ENCODE measurements at places on chromosomes 12 and 14. TPM values are rescaled to one million over a fixed set of nuclear protein-coding genes. Genes with fewer than 3 reads are reported as not detected.

Gene WASHC3
- 28.5 TPM for polyA plus RNA-seq

- no peaks in the 10 kb centered on the region for H3K27me3 ChIP-seq
Observed at GRCh38 chr12:124013073-124013472, 40.1 kb downstream of the ZNF664 start.

DNA sequence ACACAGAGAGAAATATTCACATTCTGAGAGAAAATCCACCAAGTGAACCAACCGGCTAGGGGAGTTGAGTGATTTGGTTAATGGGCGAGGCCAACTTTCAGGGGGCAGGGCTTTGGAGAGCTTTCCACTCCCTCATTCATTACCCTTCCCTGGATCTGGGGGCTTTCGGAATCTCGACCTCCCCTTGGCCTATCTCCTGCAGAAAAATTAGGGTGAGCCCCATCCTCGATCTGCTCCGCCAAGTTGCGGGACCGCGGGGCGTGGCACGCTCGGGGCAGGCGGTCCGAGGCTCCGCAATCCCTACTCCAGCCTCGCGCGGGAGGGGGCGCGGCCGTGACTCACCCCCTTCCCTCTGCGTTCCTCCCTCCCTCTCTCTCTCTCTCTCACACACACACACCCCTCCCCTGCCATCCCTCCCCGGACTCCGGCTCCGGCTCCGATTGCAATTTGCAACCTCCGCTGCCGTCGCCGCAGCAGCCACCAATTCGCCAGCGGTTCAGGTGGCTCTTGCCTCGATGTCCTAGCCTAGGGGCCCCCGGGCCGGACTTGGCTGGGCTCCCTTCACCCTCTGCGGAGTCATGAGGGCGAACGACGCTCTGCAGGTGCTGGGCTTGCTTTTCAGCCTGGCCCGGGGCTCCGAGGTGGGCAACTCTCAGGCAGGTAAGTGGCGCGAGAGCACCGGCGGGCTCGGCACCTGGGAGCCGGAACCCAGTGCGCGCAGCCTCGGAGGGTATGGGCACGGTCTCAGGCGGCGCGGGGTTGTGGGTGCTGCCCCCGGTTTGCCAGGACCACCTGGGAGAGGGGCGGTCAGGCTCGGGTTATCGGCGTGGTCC is at the start of gene ERBB3:
Gene ERBB3 (plus strand): TSS at position 443 of the 833 bp plus-strand sequence. CDS start 136 bp downstream, at position 579.
- H3K4me1 ChIP-seq: peaks cover 6% of the 10 kb centered on the region
- H3K27me3 ChIP-seq: no peaks in the 10 kb centered on the region
- H3K4me3 ChIP-seq: peak within 1 kb of the TSS; percentile 53
- peak within 1 kb of the TSS; percentile 55 for H3K27ac ChIP-seq

DNA sequence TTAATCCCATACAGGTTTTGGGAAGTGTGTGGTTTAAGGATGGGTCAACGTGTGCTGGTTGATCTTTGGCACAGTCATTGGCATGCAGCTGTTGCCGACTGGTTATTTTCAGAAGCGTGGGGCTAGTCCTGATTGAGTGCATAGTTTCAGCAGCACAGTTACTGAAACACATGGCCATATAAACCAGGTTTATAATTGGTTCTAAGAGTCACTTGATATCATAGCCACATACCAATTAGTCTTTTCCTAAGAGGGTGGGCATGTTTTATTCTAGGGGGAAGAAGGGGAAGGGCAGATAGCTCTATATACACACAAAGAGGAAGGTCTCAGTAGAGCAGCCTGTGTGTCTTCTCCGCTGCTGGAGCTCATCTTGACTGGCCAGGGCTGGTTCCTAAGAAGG is 11.0 kb upstream of the RPS6KL1 start:
- DNase-seq: no peak
- no peak overlapping the region for H3K4me3 ChIP-seq
- H3K4me1 ChIP-seq: no peaks in the 10 kb centered on the region
- H3K36me3 ChIP-seq: no peaks in the 10 kb centered on the region
- H3K27ac ChIP-seq: no peak overlapping the region

GRCh38 chr14:103562429-103563225 is at the start of the genes BAG5 and COA8:
Gene BAG5, minus strand, starts transcription at chr14:103562657. Its CDS starts 1,493 bp downstream, at chr14:103561164.
Gene COA8, plus strand, starts transcription at chr14:103562960. Its CDS starts 42 bp downstream, at chr14:103563002.
- peaks cover 16% of the 10 kb centered on the region for H3K4me1 ChIP-seq
- peak within 1 kb of the TSS; percentile 92 for H3K27ac ChIP-seq
- H3K27me3 ChIP-seq: no peaks in the 10 kb centered on the region
- H3K36me3 ChIP-seq: peaks cover 21% of the 10 kb centered on the region
- H3K4me3 ChIP-seq: peak within 1 kb of the TSS; percentile 92

Gene SLC6A12
- polyA plus RNA-seq: 0.02 TPM

Gene KSR2
- 0.15 TPM for polyA plus RNA-seq

Gene SRGAP1
- 2.6 TPM for polyA plus RNA-seq

DNA sequence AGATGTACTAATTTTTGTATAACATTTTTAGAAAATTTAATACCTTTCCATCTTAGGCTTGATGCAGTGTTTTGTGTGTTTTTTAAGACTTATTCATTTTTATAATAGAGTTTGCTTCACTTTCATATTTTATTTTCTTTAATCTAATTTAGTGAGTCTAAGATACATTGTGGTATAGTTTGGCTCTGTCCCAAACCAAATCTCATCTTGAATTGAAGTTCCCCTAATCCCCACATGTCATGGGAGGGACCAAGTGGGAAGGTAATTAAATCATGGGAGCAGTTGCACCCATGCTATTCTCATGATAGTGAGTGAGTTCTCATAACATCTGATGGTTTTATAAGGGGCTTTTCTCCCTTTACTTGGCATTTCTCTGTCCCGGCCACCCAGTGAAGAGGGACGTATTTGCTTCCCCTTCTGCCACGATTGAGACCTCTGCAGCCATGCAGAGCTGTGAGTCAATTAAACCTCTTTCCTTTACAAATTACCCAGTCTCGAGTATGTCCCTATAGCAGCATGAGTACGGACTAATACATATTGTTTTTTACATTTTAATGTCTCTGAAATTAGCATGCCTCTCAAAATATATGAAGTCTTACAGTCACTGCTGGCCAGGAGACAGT is 34.9 kb downstream of the GABARAPL1 start:
- H3K4me3 ChIP-seq: no peak overlapping the region
- H3K27me3 ChIP-seq: peaks cover 17% of the 10 kb centered on the region
- DNase-seq: no peak
- no peaks in the 10 kb centered on the region for H3K36me3 ChIP-seq

Gene SIX6
- not detected for polyA plus RNA-seq

Gene C12orf54
- not detected for polyA plus RNA-seq

Gene FOXM1
- 29.9 TPM for polyA plus RNA-seq

DNA sequence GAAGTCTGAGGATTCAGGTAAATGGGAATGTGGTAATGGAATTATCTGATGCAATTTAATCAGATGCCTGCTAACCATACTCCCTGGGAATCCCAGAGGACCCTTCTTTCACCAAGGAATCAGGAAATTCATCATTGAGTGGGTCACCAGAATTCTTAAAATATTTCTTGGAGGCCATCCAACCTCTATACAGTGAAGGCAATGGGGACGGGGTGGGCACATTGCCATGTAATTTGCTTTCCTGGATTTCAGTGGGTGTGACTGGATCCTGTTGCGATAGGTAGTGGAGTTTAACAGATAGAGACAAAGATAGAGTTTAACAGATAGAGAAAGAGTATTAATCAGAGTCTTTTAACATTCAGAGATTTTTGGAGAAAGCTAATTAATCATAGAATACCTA is 394.4 kb downstream of the DAD1 start:
- H3K4me1 ChIP-seq: no peaks in the 10 kb centered on the region
- no peak overlapping the region for H3K27ac ChIP-seq
- H3K27me3 ChIP-seq: no peaks in the 10 kb centered on the region
- H3K4me3 ChIP-seq: no peak overlapping the region

DNA sequence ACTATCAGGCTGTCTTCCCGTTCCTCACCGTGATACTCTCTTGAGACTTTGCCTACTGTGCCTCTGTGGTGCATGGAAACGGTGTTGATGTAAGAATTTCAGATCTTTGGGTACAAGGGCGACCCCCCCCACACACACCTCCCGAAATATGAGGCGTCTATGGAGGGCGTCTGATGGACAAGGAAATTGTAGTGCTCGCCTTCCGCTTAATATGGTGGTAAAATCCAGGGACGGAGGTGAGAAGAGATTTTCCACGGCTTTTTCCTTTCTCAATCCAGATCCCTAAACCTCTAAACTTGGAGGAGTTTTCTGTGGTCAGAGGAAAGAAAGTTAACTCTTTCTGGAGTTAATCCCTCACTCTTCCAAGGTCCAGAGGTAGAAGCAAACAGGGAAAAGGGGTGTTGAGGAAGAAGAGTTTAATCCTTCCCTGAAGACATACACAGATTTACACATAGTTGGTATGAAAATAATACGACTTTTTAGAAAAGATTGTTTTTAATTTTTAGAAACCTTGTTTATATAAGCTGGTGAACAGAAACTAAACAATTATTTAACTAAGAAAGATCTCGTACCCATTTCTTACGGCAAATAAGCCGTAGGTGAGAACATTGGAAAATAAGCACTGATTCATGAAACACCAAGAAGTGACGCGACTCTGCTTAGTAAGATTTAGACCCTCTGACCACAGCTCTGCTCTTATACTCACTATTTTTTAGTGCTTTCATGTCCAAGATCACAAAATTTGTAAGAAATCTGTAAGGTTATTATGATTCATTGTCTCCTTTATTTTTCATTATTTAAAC is 23.1 kb upstream of the RNASE12 start:
- no peaks in the 10 kb centered on the region for H3K27me3 ChIP-seq
- no peaks in the 10 kb centered on the region for H3K36me3 ChIP-seq
- no peaks in the 10 kb centered on the region for H3K4me1 ChIP-seq
- peak overlapping the region; percentile 74 for H3K4me3 ChIP-seq

Gene NR4A1
- polyA plus RNA-seq: 75.2 TPM

GRCh38 chr14:100879782-100880181 is 23.7 kb downstream of the RTL1 start:
- DNase-seq: no peak
- no peaks in the 10 kb centered on the region for H3K27me3 ChIP-seq
- H3K4me3 ChIP-seq: no peak overlapping the region
- no peak overlapping the region for H3K27ac ChIP-seq

Gene SMCO3
- 0.03 TPM for polyA plus RNA-seq

DNA sequence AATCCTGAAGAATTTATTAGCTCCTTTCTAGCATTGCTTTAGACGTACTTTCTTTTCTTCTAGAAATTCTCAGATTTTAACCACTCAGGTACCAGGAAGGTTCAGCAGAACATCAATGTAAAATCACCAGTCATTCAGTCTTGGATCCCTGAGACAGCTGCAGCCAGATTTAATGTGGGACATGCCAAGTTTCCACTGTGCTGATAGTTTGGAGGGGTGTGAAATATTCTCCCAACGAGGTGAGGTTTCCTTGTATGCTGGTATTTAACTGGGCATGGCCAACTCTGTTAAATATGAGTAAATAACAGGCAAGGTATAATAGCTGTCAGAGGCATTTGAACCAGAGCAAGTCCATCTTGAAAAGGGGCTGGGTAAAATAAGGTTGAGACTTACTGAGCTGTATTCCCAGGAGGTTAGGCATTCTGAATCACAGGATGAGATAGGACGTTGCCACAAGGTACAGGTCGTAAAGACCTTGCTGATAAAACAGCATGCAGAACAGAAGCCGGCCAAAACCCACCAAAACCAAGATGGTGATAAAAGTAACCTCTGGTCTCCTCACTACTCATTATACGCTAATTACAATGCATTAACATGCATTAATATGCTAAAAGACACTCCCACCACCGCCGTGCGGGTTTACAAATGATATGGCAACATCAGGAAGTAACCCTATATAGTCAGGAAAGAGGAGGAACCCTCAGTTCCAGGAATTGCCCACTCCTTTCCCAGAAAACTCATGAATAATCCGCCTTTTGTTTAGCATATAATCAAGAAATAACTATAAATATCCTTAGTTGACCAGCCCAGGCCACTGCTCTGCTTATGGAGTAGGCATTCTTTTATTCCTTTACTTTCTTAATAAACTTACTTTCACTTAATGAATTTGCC is 75.2 kb upstream of the RASSF8 start:
- H3K27ac ChIP-seq: no peak overlapping the region
- H3K4me3 ChIP-seq: no peak overlapping the region
- no peaks in the 10 kb centered on the region for H3K4me1 ChIP-seq
- DNase-seq: no peak
- H3K27me3 ChIP-seq: no peaks in the 10 kb centered on the region

GRCh38 chr14:91998667-91999570 is 40.9 kb downstream of the TRIP11 start:
- DNase-seq: no peak
- H3K27me3 ChIP-seq: no peaks in the 10 kb centered on the region
- peaks cover 34% of the 10 kb centered on the region for H3K36me3 ChIP-seq

DNA sequence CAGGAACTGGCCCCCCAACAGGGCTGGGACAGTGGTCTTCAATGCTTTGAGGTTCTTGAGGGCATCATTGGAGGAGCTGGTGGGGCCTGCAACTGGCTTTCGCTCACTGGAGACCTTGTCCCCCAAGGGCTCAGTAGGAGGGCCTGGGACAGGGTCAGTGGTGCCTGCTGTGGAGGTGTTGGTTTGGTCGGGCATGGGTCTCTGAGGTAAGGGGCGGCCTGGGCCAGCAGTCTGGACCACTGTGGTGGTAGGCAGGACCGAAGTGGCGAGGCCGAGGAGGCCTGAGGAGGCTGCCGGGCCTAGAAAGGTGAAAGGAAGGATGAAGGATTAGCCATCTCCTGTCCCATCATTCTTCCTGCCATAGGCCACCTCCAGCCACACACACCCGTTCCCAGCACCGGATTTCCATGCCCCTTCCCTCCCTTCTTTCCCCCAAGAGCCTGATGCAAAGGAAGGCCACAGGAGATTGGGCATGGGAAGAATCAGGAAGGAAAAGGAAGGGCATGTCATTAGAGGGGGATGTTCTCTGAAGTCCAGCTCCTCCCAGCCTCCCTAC is 28.8 kb downstream of the ZFHX2 start:
- H3K27ac ChIP-seq: no peak overlapping the region
- no peaks in the 10 kb centered on the region for H3K4me1 ChIP-seq
- no peaks in the 10 kb centered on the region for H3K27me3 ChIP-seq
- no peak for DNase-seq

DNA sequence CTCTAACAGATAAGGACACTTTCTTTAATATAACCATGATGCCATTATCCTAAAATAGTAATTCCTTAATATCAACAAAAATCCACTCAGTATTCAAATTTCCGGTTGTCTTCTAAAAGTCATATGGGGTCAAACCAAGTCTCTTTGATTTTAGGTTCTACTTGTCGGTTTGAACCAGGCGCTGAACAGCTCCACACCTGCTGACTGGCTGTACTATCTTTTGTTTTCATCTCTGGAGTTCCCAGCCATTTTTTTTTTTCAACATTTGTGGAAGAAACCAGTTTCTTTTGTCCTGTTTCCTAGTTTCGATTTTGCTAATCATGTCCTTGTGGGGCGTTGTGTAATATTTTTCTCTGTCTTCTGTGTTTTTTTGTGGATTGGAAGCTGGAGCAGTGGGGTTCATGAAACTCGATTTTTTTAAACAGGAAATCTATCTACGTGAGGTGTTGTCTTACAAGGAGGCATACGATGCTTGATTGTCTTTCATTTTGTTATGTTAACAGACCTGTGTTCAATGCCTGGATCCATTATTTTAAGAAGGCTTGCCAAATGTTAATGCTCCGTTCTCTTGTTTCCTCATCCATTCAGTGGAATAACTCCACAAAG is 50.2 kb downstream of the FZD10 start:
- DNase-seq: no peak
- H3K27me3 ChIP-seq: no peaks in the 10 kb centered on the region
- no peaks in the 10 kb centered on the region for H3K4me1 ChIP-seq
- no peak overlapping the region for H3K4me3 ChIP-seq
